ENCODE measurements at places on chromosomes 2 and 18.

DNA sequence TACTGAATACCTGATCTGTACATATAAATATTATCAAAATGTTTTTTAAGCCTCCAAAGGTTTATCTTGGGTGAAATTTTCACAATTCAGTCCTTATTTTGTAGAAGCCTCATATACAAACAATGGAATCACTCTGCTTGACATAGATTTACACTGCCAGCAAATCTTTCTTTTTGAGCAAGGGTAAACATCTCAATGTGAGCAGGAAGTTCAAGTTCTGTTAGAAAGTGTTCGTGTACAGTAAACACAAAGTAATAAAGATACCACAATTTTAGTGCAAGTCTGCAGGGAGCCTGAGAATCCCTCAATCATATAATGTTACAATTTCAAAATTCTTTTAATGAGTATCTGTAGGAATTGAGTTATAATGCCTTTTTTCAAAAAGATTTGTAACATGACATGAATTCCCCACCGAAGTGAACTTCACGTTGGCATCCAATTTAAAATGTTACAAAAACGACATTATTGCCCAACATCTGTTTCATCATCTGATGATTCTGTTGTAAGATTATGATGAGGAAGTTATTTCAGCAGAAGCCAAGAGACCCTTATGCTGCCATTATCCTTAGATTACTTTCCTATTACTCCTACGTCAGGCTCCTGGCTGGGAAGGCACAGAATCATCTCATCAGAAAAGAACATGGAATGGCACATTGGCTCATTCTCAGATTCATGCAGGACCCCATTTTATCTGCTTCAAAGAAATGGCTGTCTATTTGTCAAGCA is 283.9 kb upstream of the ACVR2A start:
- no peak for DNase-seq

DNA sequence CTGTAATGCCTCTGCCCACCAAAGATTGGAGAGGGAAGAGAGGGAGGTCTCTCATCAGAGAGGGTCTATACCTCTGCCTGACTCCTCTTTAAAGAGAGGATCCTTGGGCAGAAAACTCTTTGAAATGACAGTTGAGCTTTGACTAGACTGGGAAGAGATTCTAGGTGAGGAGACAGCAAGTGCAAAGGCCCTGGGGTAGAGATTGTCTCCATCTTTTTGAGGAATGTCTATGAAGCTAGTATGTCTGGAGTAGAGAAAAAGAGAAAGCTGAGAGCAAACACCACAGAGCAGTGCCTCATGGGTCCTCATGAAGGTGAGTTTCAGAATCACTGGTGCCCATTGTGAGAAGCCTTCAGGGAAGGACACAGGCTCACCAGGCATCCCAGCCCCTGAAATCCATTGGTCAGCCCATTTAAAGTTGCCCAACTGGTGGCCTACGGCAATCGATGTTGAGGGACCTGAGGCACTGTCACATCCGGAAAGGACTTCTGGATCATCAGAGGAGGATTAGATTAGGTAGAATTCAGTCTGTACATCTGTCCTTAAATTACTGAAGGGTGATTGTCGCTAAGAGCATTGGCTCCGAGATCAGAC is 31.5 kb downstream of the LBH start:
- no peak for DNase-seq

DNA sequence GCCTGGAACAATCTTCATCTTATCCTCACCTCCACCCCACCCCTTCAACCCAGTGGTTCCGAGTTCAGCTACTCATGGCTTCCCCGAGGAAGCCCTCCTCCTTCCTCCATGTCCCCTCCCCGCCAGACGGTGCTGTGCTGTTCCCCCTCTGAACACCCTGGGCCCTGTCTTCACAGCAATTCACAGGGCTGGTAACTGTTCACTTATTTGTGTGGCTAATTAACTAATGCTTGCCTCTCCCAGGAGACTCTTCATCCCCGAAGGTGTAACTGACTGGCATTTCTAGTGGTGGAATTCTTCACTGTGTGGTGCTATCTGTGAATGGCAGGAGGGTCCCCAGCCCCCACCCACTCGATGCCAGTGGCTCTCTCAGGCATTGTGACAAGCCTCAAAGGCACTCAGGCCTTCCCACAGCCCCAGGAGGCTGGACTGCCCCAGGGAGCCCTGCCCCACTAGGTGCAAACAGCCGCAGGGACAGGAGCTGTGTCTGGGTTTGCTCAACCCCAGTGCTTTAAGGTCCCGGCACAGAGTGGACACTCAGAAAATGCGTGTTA is 133.7 kb upstream of the ID2 start:
- no peak for DNase-seq

- no peak for DNase-seq
Observed at GRCh38 chr2:60339286-60339685, 214.2 kb downstream of the BCL11A start.

DNA sequence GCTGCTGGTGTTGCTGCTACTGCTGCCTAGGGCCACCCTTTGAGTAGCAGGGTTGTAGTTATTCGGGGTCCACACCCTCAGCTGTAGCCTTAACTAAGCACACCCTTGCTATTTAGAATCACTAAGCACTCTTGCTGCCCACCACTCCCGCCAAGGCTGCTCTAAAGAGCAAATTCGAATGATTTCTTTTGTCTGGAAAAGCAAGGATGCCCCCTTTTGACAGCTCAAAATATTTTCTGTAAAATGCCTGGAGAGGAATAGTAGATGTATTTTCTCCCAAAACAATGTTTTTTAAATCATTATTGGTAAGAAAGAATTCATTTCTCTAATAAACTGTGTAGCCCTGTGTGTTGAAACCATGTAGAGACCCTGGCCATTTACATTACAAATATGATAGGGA is 80.8 kb upstream of the PAPOLG start:
- DNase-seq: no peak
